Stimulated activated CD8-positive, alpha-beta memory T cell treated with anti-CD3 and anti-CD28 coated beads, Interleukin-15, amount 100 ng/mL, for 24 hours (primary cell): ENCODE measurements at places on chromosomes 7 and 10.

GRCh38 chr10:103540722-103541121 lies 47.2 kb downstream of the NEURL1 start:
- DNase-seq = no peak

DNA sequence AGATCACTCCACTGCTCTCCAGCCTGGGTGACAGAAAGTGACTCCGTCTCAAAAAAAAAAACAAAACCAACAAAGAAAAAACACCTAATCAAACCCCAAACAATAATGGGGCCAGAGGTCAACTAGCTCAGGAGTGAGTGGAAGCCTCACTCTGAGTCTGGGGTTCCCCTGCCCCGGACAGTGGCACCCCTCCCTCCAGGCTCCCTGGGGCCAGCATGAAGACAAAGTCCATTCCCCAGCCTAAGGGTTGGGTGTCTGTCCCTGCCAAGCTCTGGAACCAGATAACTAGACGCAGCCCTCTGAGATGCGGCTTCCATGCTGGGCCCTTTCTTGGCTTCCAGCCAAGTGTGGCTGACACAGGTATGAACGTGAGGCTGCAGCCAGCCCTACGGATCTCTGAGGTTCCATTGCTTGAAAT lies 1.7 kb upstream of the FUOM start:
- no peak for DNase-seq

- DNase-seq = no peak
Measured at GRCh38 chr10:123911866-123912265, 20.3 kb upstream of the CPXM2 start.

DNA sequence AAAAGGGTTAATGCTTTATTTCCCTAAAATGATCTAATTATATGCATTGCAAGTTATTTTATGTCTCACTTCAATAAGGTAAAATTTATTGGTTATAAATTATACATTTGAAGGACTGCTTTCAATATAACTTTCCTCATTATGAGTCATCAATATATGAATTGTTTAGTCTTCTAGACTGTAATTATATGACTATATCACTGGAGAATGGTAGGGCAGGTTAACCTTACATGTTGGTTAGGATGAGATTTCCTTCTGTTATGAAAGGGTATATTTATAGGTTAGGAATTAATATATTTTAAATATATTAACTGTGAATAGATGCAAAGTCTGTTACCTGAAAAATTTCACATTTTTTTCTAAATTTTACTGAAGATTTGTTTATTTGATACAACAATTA lies 406.4 kb upstream of the ETV1 start:
- no peak for DNase-seq

DNA sequence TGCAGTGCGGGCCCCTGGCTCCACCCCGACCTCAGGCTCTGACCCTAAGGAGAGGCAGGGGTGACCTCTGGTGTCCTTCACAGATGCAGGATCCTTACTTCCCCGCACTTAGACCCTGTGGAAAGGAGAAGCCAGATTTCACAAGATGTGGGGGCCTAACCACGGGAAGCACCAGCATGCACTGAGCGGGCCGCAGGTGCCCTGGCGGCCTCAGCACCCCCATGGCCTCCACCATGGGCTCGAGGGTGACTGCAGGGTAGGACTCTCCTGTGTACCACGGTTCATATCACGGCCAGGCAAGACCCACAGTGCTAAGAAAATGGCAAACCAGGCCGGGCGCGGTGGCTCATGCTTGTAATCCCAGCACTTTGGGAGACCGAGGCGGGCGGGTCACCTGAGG lies 410.0 kb upstream of the FOXK1 start:
- DNase-seq = no peak

- no peak for DNase-seq
Measured at GRCh38 chr10:30842894-30843293, 188.8 kb downstream of the ZNF438 start.

DNA sequence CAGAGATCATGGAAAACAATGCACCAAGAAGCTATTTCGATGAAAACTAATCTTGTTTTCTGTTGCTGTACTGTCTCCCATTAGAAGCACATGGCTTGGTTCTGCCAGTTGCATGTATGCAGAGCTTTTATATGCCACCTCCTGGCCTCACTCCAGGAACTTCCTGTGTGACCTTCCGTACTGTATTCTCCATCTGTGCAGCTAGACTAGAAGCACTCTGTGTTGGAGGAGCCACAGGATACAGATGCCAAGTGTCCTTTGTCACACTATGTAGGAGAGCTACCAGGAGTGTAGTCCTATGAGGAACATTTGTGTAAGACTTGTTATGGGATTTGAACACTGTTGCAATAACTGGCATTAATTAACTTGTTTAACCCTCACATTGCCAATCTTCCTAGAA lies 503.5 kb upstream of the TPK1 start:
- DNase-seq = no peak

DNA sequence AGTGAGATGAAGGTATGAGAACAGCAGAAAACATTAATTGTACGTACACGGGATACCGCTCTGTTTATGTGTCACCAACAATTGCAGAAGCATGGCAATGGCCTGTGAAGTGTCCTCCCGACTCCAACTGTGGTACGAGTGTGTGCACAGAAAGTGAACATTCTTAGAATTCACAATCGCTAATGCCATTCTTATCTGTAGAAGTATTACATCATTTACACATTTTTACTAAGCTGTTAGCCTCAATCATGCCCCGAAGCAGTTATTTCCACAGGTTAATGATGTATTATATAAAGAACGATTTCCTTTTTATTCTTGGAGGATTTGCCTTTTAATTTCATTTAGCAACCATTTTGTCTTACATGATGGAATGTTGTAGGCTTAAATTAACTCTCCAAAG lies 103.4 kb downstream of the EVX1 start:
- DNase-seq = no peak

- no peak for DNase-seq
Measured at GRCh38 chr7:97499204-97499603, 232.7 kb upstream of the TAC1 start.

GRCh38 chr7:13990319-13990983 lies 985 bp upstream of the ETV1 start:
- DNase-seq = no peak

DNA sequence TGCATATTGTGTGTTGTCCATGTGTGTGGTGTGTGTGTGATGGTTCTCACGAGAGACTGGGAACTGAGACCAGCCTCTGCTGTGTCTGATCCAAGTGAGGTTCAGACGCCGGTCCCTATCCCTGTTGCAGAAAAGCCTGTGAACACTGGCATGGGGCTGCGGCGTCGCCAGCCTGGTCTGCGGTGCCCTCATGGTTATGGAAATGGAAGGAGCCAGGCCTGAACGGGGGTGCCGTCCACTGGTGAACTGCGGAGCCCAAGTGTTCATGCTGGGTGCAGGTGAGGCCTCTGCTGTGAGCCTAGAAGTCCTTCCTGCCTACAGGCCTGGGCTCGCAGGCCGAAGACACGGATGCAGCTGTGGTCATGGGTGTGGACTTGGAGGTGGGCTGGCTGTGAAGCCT lies 18.7 kb upstream of the NCAPG2 start:
- DNase-seq = no peak

DNA sequence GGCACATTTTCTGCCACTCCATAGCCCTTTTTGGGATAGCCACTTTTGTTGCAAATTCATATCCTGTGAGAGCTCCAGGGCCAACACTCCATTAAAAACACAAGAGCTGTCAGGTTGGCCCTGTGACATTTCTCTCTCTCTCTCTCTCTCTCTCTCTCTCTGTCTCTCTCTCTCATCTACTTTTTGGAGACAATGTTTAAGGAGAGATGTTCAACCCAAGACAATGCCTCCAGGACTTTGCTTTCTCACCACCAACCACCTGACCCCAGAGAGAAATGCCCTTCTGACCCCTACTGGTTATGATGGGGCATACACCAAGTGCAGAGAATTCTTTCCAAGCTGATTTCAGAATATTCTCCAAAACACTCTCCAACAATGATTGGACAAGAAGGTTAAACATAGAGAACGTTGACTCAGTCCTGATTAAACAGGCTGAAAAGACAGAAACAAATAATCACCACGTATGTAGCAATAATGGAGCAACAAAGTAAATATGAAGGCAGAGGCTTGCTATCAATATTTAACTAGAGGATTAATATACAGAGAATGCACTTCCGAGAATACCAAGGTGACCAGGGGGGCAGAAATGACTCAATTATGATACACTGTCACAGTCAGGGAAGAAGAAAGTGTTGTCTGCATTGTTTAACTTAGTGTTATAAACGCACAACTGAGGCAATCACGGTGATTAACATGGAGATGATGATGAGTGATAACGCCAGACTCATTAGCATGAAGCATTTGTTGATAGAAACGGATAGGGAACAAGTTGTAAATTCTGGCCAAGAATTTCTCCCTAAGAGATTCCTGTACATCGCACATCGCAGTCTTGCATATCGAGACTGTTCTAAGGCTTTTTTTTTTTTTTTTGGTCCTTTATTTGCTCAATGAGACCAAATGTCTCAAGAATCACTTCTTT lies 178.5 kb downstream of the NRP1 start:
- DNase-seq = no peak

DNA sequence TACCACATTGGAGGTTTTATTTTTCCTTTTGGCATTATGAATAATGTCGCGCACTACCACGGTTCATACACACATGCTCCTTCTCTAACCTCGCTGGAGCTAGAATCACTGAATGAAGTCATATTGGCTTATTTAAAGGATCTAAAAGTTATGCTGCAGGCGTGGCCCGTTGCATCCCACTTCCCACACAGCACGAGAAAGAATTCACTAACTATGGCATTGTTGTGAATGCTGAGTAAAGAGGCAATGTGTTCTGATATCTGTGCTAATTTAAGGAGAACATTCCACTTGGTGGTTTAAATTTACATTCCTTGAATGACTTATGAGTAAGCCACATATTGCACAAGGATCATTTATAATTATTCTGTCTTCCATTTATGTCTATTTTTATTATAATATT lies 20.7 kb downstream of the TCERG1L start:
- no peak for DNase-seq

DNA sequence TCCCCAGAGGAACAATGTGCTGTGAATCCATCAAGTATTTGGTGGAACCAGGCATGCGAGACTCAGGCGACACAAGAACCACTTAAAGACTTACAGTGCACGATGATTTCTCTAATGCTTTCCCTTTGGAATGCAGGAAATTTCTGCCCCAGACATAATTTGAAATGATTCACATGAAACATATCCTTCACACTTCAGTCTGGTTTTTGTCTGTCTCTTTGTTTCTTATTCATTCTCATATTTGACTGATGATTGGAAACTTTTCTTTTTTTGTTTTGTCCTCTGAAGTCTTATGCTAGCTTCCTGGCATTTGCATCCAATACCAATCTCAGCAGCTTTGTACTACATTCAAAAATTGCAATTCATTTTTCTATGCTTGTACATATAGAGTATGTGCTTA lies 502.8 kb downstream of the PHTF2 start:
- no peak for DNase-seq

DNA sequence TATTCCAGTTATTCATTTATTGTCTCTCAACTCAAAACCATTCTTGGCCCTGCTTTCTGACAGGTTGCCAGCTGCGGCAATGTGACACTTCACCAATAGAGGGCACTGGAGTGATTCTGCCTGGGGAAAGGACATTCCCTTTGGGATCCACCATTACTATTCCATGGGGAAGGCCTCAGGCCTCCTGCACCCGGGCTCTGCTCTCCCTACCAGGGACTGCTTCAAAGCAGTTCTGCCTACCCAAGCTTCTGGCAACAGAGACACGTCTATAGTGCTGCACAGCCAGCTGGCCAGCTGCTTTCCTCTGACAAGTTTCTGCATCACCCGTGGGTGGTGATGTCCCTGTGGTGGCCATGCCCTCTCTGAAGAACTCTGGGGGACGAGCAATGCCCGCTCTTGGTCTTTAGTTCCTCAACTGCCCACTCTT lies 163.8 kb downstream of the ELMO1 start:
- DNase-seq = no peak
